ENCODE measurements at places on chromosomes 2 and 18.

GRCh38 chr2:151975460-151976414 lies 123.1 kb downstream of the CACNB4 start:
- no peak for DNase-seq

GRCh38 chr2:233062451-233062850 lies 2.3 kb downstream of the INPP5D start:
- DNase-seq, result no peak

DNA sequence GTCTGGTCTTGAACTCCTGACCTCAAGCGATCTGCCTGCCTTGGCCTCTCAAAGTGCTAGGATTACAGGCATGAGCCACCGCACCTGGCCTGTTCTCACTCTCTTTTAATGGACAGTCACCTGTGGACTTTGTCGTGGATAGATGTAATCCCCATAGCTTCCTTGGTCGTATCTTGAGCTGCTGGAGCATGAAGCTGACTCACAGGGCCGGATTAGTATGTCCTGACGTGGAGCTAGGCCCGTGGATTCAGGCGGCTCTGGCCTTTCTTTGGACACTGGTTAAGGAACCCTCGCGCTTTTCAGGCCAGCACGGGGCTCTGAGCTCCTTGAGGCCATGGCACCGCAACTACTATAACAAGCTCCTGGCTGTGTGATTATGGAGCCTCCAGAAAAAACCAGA lies 27.5 kb upstream of the GBX2 start:
- DNase-seq, result no peak

GRCh38 chr18:45567123-45567522 lies 48.2 kb upstream of the SLC14A2 start:
- no peak for DNase-seq

DNA sequence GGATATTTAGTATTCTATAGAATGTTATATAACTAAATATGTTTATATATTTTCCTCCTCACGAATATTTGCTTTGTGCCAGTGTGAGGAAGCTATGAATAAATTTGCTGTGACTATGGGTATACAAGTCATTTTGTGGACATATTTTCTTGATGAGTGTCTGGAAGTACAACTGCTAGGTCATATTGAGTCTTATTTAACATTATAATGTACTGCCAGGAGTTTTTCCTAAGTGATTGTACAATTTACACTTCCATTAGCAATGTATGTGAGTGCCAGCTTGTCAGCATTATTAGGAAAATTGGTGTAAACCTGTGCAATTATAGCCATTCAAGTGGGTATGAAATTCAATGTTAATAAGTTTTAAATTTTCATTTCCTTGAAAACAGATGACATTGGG lies 1328.9 kb upstream of the TMEFF2 start:
- DNase-seq, result no peak

DNA sequence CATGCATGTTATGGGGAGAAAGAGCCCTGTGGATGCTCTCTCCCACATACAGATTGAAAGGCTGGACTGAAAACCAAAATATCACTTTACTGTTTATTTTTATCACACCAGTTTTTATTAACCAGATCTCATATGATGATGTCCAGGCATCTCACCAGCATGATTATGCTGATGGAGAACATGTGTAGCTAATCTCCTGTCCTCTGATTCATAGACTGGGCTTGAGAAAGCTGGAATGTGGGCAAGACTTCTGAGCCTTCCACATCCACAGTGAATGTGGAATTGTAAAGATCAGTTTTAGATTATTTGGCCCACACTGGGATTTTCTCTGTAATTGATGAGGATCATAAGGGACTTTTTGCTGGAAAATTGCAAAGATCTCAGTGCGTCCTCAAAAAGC lies 137.9 kb downstream of the ICOS start:
- no peak for DNase-seq

DNA sequence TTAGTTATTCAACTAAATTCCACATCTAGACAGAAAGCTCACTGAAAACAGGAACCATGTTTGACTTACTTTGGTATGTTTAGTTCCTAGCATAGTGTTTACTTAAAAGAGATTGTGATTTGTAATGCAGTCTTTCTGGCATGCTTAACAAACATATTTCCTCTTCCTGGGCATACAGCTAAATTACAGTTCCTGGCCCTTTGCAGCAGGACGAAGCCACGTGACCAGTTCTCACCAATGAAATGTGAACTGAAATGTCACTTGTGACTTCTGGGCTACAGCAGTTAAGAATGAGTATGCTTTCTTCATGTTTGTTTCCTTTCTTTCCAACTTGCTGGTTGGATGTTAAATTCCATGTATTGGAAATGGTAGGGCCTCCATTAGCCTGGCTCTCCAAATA lies 330.5 kb downstream of the FIGN start:
- no peak for DNase-seq

DNA sequence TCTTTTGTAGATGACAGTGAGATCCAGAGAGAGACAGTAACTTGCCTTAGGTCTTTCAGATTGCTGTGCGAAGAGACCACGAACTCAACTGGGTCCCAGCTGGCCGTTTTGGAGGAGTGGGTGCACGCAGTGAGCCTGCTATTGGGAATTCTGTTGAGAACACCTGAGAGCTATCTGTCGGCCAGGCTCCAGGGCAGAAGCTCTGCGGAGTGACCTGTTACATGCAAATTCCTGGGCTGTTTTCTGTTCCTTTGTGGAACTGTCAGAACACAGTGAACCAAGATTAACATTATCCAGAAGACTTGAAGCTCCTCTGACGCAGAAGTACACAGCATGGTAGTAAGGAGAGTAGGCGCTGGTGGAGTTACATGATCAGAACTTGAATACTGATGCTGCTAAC lies 99.5 kb upstream of the LMAN1 start:
- DNase-seq, result no peak

DNA sequence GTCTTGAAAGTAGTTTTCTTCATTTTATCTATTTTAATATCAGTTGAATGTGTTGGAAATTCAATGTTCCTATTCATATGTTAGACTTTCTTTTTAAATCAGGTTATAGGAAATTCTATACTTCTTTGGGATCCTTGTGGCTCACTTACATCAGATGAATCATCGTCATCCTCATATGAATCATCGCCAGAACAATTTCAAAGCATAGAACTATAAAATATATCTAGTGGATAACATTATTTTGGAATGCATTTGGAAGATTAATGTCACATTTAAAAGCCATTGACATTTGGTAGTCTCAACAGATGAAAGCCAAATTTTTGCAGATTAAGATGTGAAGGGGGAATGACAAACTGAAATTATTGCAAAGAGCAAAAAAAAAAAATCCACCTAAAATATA lies 94.1 kb downstream of the FAM161A start:
- DNase-seq, result no peak

DNA sequence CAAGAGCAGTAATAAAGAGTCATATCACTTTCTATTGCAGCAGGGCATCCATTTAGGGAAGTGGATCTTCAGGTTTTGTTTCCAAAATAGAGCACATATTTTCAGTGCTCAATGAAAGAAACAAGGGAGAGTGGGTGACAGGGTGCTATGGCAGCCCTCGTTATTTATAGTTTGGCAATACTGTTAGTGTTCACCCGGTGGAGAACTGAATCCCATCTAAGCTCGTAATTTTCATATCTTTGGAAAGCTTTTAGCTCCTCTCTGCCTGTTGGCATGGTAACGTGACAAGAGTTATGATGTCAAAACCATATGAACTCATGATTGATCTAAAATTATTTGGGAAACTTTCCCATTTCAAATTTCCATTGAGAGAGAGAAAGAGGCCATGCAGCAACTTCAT lies 331.9 kb downstream of the LRRTM1 start:
- no peak for DNase-seq

- no peak for DNase-seq
Observed at GRCh38 chr18:9803063-9803697, 82.6 kb upstream of the TXNDC2 start.

GRCh38 chr2:69716555-69717120 lies 25.3 kb upstream of the ANXA4 start:
- DNase-seq, result no peak

GRCh38 chr18:23619388-23619881 lies 33.1 kb upstream of the NPC1 start:
- DNase-seq, result no peak

- no peak for DNase-seq
Observed at GRCh38 chr2:226716126-226716525, 83.5 kb downstream of the IRS1 start.

- DNase-seq, result peak; percentile 51
Observed at GRCh38 chr2:71100195-71100964, 29.6 kb downstream of the MCEE start.

DNA sequence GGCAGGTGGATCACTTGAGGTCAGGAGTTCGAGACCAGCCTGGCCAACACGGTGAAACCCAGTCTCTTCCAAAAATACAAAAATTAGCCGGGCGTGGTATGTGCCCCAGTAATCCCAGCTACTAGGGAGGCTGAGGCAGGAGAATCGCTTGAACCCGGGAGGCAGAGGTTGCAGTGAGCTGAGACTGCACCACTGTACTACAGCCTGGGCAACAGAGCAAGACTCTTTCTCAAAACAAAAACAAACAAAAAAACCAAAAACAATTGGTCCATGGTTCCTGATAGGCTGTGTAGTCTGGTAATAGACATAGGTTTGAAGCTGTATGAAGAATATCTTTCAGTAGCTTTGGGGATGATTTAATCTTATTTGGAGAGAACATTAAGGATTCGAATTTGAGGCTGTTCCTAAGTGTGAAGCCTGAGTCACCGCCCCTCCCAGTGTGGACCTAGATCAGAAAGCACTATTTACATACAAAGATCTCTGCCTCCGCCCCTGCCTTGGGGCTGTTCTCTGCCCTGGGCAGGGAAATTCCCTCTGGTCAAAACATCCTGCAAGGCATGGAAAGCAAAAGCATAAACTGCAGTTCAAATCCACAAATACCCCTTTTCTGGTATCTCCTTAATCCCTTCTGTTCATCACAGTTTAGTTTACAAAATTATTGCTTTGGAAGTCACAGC lies 52.8 kb upstream of the PMAIP1 start:
- no peak for DNase-seq

GRCh38 chr2:216918088-216918680 lies 58.3 kb upstream of the TNP1 start:
- DNase-seq, result peak; percentile 13

GRCh38 chr2:219434468-219434717 lies 250 bp upstream of the SPEG start:
- DNase-seq, result no peak
